Head of caudate nucleus (tissue), 42 donors: ENCODE measurements at places on chromosomes 2 and 18.
A peak's percentile ranks its signal among the peaks of the same experiment; 100 is the strongest.

DNA sequence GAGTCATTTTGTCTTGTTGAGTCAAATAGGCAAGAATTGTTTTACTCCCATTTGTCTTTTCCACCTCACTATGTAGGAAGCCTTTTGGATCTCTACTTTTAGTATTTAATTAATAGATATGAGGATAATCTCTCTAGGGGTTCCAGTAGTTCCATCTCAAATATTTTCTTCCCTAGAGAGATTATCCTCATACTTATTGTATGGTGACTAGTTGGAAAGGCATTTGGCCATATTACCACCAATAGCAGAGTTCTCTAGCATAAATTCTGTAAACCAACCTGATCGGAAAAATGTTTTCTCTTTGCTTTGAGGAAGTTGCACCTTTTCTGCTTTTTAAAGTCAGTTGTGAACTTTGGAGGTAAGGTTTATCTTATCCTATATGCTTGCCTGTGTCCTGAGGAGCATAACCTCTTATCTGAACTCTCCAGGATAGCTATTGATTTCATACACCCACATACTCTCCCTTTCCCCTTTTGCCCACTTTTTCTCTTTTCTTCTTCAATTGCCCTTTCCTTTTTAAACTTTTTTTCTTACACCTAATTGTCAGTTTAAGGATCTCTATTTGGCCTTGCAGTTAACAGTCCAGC, 100.8 kb downstream of the GALNT1 start:
- no peak for DNase-seq

- no peak for DNase-seq
Measured at GRCh38 chr2:187884003-187884402, 329.8 kb upstream of the TFPI start.

- no peak for DNase-seq
Measured at GRCh38 chr18:41938445-41938844, 16.6 kb upstream of the PIK3C3 start.

DNA sequence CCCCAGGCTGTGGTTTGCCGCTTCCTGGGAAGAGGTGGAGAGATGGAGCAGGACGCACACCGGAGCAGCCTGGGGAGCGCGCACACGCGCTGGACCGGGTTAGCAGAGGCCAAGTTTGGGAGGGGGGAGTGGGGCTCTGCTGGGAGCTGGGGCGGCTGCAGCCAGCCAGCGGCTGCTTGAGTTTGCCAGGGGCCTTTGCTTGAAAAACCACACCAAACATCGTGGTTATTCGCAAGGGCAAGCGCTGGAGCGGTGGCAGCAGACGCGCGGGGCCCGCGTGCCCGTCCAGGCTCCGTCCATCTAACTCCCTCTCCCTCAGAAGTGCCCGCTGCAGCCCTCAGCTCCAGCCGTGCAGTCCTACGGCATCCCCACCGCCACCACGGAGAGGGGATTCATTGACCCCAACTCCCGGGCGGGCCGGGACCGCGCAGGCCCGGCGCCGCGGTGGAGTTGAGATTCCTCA, 4.6 kb downstream of the PTGR3 start:
- no peak for DNase-seq

DNA sequence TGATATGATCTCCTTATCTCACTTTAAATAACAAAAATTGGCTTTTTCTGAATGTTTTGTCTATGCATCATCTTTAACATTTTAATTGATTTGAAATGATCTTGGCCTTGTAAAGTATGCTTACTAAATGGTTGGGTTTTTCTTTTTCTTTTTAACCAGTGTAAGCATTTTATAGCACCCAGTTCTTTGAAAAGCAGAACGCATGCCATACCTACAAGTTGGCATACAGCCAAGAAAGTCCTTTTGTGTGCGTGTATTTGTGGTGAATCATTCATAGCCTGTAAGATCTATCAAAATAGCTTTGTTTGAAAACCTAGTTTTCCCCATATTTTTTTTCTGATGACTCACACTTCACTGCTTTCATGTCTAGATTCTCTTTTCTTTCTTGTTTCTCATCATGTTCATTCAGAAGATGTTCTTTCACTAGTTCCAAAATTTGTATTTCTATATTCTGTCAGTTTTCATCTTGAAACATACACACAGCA, 4.1 kb upstream of the VRK2 start:
- DNase-seq, result no peak

- DNase-seq, result no peak
Measured at GRCh38 chr2:70461414-70461813, 92.2 kb downstream of the TGFA start.

DNA sequence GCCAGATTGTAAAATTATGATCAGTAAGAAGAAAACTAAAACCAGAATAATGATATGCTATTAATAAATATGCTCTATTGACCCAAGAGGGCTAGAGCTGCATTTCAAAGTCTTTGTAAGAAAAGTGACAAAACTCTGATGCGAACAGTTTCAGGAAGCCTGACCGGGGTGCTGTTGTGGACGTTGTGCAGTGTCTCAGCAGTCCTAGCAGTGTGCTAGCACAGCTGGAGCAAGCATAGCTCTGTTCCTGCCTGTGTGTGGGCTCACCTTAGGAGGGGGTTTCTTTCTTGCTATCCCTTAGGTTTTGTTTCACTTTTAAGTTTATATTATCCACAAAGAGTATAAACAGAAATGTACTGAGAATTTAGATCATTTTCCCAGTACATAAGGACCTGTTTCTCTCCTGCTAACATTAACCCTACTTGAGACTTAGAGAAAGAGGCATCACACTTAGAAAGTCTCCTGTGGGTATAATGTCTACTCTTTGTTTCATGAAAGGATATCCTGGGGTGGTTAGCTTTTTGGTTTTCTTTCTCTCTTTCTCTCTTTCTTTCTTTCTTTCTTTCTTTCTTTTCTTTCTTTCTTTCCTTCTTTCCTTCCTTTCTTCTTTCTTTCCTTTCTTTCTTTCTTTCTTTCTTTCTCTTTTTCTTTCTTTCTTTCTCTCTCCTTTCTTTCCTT, 124.5 kb downstream of the TMEM182 start:
- DNase-seq, result no peak

DNA sequence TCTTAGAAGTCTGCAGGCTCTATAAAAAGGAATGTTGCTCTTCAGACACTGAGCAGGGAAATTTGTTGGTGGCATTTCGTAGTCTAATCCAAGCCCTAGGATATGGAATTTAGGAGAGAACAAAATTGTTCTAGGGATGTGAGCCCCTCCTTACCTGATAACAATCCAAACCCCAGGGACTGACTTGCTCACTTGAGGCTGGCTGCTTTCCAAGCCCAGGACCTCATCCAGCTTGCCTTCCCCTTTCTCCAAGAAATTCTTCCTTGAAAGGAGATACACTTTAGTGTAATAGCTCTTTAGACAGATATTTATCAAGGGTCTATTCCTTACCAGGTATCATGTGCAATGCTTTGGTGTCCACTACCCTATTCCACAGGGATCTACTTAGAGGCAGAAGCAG, 279.8 kb downstream of the C1D start:
- DNase-seq, result no peak

DNA sequence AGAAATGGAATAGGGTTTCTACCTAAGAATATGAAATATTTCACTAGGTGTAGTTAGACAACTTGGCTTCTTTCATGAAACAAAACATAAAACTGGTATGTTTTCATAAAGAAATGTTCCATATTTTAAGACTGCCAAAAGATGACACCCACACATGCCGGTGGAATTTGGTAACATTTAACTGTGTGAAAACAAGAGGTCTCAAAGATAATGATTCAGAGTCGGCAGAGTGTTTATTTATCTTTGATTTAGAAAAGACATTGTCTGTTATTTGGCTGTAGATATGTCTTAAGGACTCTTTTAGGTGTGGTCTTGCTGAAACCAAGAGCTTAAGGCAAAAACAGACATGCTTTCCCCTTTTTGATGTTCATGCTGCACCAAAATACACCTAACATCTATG, 63.5 kb upstream of the FN1 start:
- no peak for DNase-seq

DNA sequence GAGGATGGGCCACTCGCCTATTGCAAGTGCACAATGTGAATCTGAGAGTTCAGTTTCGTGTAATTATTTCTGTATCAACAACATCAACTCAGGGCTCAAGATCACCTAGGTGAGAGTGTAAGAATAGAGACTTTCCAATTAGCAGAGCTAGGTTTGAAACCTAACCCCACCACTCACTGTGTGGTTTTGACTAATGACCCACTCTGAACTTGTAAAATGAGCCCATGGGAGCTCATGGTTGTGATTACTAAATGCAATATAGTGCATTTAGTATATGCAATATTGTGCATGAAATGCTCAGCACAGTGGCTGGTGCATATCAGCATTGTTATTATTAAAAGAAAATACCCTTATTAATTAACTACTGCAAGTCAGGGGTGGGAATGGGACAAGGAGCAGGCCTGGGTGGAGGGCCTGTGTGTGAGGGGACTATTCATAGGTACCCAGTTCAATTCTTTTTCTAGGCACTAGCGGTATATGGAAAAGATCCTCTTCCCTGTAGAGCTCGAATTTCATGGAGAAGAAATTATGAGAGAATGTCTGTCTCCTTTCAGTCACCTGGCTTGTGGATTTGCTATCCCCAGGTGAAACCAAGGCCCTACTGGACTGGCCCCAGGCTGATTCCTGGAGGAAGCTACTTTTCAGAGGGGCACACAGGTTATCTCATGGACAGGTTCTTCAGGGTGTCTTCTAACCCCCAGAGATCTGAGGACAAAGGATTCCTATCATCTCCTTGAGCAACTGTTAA, 169.5 kb downstream of the GFPT1 start:
- no peak for DNase-seq

DNA sequence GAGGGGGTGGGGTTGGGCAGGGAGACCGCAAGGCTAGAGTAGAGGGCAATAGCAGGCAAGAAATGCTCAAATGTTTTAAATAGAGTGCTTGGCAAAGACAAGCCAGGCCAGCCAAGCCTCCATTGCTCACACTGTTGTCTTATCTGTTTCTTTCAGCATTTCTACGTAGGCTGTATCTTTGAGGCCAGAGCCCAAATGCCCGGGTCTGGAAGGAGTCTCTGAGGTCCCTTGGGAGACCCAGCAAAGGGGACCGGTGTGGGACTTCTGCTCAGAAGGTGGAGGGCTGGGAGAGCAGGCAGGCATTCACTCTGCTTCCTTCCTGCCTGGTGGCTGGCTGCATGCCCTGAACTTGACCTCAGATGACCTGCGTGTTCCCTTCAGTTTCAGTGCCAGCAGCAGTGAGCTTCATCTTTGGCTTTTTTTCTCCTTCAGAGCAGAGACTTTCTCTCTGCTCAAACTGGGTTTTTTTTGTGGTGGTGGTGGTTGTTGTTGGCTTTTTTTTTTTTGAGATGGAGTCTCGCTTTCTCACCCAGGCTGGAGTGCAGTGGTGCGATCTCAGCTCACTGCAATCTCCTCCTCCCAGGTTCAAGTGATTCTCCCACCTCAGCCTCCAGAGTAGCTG, 13.7 kb upstream of the TET3 start:
- peak; percentile 50 for DNase-seq

- no peak for DNase-seq
Measured at GRCh38 chr2:171788316-171788993, 101.2 kb downstream of the DYNC1I2 start.

DNA sequence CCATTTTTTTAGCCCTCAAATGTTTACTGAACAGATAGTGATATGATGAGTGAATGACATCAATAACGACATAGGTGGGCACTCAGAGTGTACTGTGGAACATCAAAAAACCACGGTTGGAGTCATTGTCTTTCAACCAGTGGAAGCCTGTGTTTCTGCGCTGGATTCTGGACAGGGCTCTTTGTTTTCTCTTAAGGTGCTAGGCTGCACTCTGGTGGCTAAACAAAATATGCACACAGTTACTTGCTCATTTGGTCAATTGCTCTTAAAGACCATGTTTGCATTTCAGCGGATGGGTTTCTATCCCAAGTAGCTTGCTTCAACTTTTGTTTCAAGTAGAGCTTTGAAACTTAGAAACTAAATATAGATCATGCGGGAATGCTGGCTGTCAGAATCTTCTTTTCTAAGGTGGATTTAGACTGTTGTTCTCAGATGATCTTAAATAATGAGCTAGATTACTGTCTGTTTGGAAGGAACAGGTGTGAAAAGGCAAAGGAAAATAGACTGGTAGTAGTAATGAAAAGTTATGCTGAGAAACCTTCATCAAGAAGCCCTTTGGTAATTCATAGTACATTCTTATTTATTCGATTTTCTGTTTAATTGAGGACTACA, 48.5 kb upstream of the LYPD6B start:
- no peak for DNase-seq

- DNase-seq, result no peak
Measured at GRCh38 chr2:14015113-14015630, 617.3 kb upstream of the LRATD1 start.

DNA sequence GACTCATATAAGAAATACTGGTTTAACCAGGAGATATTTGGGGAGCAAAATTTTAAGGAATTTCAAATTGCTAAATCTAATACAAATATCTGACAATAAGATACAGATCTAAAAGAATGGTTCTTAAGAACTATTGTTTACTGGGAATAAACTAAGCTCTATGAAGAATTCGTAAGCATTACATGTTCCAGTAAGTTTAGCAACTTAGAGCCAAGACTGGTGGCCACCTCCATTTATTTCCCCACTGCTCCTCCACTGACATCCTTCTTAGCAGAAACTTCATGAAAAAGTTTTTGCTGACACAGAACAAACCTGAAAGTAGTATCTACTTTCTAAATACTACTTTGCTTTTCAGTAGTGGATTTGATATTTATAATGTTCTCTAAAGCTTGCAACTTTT, 83.0 kb downstream of the ACSL3 start:
- no peak for DNase-seq

- no peak for DNase-seq
Measured at GRCh38 chr2:68426848-68427579, 40.1 kb downstream of the FBXO48 start.

DNA sequence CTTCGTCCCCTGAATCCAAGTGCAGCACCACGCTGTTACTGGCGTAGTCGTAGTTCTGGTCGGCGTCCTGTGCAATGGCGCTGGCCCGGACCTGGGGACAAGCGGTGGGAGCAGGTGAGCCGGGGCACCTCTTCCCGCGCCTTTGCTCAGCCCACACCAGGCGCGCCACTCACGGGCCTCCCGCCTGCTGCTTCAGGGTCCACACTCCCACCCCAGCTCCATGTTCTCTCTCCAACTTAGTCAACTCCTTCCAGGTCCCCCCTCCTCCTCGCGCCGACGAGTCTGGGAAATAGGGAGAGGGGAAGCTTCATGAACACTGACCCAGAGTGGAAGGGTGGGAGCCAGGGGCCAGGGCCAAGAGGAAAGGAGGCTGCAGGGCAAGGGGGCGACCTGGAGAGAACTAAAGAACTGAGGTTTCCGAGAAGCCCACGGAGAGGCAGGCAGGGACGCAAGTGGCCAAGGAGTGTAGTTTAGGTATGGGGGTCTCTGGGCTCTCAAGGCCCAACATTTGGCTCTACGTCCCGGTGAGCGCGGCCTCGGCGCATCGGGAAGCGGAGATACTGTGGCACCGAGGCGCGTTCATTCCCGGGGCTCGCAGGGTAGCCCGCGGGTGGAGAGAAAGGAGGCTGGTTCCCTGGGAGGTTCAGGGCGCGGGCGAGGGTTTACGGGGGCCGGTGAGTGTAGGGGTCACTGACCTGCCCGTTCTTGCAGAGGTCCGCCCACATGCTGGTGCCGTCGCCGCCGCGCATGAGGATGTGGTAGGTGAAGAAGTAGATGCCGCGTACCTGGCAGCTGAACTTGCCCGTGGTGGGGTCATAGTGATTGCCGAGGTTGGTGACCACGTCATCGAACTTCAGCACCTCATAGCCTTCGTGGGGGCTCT, 1.4 kb downstream of the C1QL2 start:
- DNase-seq, result no peak
